Progenitor cell of endocrine pancreas (in vitro differentiated cells): ENCODE measurements at places on chromosomes 16 and 17. TPM values are rescaled to one million over a fixed set of nuclear protein-coding genes. Genes with fewer than 3 reads are reported as not detected.

DNA sequence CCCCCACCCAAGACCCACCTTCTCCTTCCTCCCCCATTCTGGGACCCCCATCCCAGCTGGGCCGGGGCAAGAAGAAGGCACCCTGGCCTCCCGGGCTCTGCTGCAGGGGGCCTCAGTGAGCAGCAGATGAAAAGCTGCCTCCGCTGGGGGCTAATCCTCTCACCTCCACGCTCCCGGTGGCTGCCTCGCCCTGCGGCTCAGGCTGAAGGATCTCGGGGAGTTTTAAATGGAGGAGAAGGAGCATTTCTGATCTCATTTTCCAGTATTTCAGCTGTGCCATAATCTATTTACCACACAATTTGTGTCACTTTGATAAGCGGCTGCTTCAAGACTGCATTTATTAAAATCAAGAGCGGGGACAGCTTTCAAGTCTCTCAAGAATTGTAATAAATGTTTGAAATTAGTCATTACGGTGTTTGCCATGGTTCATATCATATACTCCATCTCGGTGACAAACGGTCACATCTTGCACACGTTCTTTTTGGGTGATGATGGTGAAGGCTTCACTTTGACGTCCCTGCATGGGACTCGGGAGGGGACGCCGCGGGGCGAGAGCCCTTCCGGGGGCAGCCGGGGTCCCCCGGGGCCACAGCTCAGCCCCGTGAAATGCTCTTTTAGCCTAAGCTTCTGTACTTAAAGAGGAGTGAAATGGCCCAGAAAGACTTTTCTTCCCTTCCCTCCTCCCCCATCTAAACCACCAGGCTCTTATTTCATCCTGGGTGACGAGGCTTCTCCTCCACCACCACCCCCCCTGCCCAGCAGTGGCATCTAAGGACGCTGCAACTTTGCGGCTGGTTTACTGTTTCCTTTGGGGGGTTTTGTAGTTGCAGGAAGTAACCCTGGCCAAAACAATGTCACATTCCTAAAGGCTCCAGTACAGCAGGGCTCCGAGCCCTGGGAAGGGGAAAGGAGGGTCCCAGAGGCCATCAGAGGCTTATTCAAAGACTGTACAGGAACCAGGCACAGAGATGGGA is 313.1 kb upstream of the TNRC6C start:
- peaks cover 4% of the 10 kb centered on the region for H3K36me3 ChIP-seq
- H3K27ac ChIP-seq, result no peak overlapping the region
- no peaks in the 10 kb centered on the region for H3K4me1 ChIP-seq
- no peak for DNase-seq
- H3K27me3 ChIP-seq, result peaks cover 37% of the 10 kb centered on the region

- no peaks in the 10 kb centered on the region for H3K36me3 ChIP-seq
- H3K27ac ChIP-seq, result no peak overlapping the region
- no peak overlapping the region for H3K4me3 ChIP-seq
- DNase-seq, result no peak
- no peaks in the 10 kb centered on the region for H3K4me1 ChIP-seq
Measured at GRCh38 chr16:49355933-49356665, 17.5 kb upstream of the C16orf78 start.

DNA sequence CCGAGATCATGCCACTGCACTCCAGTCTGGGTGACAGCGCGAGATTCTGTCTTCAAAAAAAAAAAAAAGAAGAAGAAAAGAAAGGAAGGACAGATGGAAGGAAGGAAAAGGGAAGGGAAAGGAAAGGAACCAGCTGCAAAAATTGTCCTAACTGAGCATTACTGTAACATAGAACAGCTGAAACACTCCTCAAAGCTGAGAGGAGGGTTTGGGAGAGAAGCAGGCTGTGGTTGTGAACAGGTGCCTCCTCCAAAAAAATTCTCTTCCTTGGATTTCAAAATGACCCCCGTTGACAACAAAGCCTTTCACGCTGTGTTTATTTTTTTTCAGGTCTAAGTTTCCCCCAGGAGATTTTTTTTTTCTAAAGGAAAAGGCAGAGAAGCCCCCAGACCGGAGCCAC is 541.4 kb downstream of the WWOX start:
- no peak overlapping the region for H3K27ac ChIP-seq
- peaks cover 26% of the 10 kb centered on the region for H3K4me1 ChIP-seq
- peaks cover 1% of the 10 kb centered on the region for H3K36me3 ChIP-seq
- H3K4me3 ChIP-seq, result no peak overlapping the region
- peaks cover 50% of the 10 kb centered on the region for H3K27me3 ChIP-seq
- no peak for DNase-seq

- H3K36me3 ChIP-seq, result peaks cover 6% of the 10 kb centered on the region
- H3K4me1 ChIP-seq, result peaks cover 30% of the 10 kb centered on the region
- H3K27me3 ChIP-seq, result no peaks in the 10 kb centered on the region
- no peak for DNase-seq
Measured at GRCh38 chr16:69188716-69189115, 1.8 kb downstream of the SNTB2 start.

GRCh38 chr16:54806378-54806777 is 124.3 kb upstream of the IRX5 start:
- DNase-seq, result no peak
- no peaks in the 10 kb centered on the region for H3K36me3 ChIP-seq
- H3K27ac ChIP-seq, result no peak overlapping the region
- H3K27me3 ChIP-seq, result peaks cover 3% of the 10 kb centered on the region
- H3K4me3 ChIP-seq, result no peak overlapping the region
- peaks cover 4% of the 10 kb centered on the region for H3K4me1 ChIP-seq

- H3K36me3 ChIP-seq, result no peaks in the 10 kb centered on the region
- no peaks in the 10 kb centered on the region for H3K27me3 ChIP-seq
- H3K4me3 ChIP-seq, result no peak overlapping the region
Measured at GRCh38 chr16:22217890-22218730, 12.0 kb downstream of the EEF2K start.

DNA sequence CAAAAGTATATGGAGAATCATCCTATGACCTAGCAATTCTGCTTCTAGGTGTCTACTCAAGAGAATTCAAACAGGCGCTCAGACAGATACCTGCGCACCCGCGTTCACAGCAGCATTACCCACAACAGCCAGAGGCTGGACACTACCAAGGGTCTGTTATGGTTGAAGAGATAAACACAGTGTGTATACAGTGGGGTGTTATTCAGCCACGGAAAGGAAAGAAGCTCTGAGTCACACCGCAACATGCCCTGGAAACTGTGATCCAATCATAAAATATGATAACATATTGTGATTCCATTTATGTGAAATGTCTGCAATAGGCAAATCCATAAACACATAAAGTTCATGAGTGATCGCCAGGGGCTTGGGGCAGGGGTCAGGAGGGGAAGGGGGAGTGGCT is 18.0 kb upstream of the JPH3 start:
- H3K36me3 ChIP-seq, result no peaks in the 10 kb centered on the region
- no peak overlapping the region for H3K27ac ChIP-seq
- H3K27me3 ChIP-seq, result peaks cover 28% of the 10 kb centered on the region
- no peaks in the 10 kb centered on the region for H3K4me1 ChIP-seq

DNA sequence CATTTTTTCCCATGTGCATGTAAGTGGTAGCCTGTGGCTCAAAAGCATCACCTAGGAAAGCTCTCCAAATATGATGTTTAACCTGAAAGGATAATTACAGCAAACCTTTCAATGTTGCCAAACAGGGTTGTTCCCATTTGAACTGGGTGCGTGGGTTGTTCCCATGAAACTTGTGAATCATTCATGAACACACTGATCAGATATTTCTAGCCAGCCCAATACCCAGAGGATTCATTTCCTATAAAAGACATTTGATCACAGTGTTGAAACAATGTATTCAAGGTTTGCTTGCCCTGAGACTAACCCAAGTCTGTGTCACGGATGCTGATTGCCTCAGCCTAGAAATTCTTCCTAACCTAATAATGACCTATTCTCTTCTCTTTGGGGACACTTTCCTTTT is 12.9 kb downstream of the KRT39 start:
- H3K27me3 ChIP-seq, result no peaks in the 10 kb centered on the region
- peaks cover 48% of the 10 kb centered on the region for H3K4me1 ChIP-seq
- no peak for DNase-seq
- H3K4me3 ChIP-seq, result no peak overlapping the region

GRCh38 chr17:21677126-21677910 is 15.0 kb upstream of the KCNJ18 start:
- no peak overlapping the region for H3K27ac ChIP-seq
- no peak for DNase-seq
- no peaks in the 10 kb centered on the region for H3K27me3 ChIP-seq
- H3K4me1 ChIP-seq, result no peaks in the 10 kb centered on the region

- peak overlapping the region; percentile 76 for H3K27ac ChIP-seq
- no peak overlapping the region for H3K4me3 ChIP-seq
- peaks cover 31% of the 10 kb centered on the region for H3K4me1 ChIP-seq
- H3K27me3 ChIP-seq, result no peaks in the 10 kb centered on the region
Measured at GRCh38 chr17:27521281-27522027, 65.2 kb downstream of the KSR1 start.

DNA sequence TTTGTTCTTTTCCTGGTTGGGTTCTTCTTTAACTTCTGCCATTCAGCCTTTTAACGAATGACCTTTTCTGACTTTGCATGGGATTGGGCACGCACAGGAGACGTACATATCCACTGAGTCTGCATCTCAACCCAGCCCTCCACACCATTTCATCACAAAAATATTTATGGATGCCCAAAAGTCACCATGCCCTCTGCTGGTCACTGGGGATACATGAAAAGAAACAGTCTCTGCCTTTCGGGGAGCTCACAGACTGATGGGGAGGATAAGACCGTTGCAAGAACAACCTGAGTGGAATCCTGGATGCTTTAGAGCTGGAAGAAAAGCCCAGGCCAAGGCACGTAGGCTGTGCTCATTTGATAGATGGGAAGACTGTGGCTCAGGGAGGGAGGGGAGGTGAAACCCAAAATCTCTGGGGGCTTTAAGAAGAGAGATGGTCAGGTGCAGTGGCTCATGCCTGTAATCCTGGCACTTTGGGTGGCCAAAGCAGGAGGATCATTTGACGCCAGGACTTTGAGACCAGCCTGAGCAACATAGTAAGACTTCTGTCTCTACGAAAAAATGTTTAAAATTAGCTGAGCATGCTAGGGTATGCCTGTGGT is 7.9 kb upstream of the MT2A start:
- no peak overlapping the region for H3K27ac ChIP-seq
- H3K27me3 ChIP-seq, result peaks cover 59% of the 10 kb centered on the region
- H3K4me1 ChIP-seq, result no peaks in the 10 kb centered on the region
- H3K4me3 ChIP-seq, result no peak overlapping the region
- H3K36me3 ChIP-seq, result no peaks in the 10 kb centered on the region
- DNase-seq, result no peak

- peak overlapping the region; percentile 96 for H3K4me3 ChIP-seq
- no peaks in the 10 kb centered on the region for H3K27me3 ChIP-seq
- H3K27ac ChIP-seq, result peak overlapping the region; percentile 100
- DNase-seq, result no peak
Measured at GRCh38 chr17:59839651-59840328, 53.0 kb downstream of the TUBD1 start.

DNA sequence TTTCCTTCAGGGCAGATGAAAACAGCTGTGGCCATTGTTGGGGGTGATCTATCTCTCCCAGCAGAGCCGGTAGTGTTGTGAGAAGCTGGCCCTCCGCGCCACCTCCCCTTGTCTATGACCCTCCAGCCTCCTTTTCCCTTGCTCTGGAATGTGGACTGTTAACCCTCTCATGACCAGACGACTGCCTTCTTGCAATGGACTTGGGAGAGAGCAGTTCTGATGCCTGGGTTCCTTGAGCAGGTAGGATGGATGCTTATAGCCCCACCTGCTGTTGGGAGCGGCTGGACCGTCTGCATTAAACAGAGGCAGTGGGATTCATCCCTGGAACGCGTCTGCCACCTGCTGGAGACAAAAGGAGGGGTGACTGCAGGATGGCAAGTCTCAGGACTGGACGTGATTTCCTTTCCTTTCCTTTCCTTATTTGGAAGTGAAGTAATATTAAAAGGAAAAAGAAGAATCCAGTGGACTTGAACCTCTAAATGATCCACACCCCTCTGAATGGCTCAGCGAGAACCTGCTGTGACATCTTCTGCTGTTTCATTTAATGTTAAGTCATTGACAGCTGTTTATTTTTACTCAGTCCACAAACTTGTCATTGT is 1.8 kb upstream of the SOST start:
- H3K27me3 ChIP-seq, result peaks cover 25% of the 10 kb centered on the region
- peak; percentile 94 for DNase-seq
- peaks cover 9% of the 10 kb centered on the region for H3K4me1 ChIP-seq
- H3K36me3 ChIP-seq, result peaks cover 1% of the 10 kb centered on the region
- peak overlapping the region; percentile 54 for H3K27ac ChIP-seq
- H3K4me3 ChIP-seq, result peak overlapping the region; percentile 16

DNA sequence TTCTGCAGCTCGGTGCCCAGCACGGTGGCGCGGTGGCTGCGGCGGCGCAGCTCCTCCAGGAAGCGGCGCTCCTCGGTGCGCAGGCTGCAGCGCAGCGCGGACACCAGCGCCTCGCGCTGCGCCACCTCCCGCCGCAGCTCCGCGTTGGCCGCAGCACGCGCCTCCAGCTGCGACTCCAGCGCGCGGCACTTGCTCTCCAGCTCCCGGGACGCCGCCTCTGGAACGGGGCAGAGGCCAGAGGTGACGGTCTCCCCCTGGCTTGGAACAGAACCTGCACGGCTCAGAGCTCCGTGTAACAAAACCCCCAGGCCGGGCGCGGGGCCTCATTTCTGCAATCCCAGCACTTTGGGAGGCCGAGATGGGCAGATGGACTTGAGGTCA is 13.2 kb upstream of the CLUH start:
- peak overlapping the region; percentile 11 for H3K4me3 ChIP-seq
- H3K27me3 ChIP-seq, result peaks cover 40% of the 10 kb centered on the region
- no peak overlapping the region for H3K27ac ChIP-seq
- no peaks in the 10 kb centered on the region for H3K4me1 ChIP-seq
- no peak for DNase-seq
- H3K36me3 ChIP-seq, result no peaks in the 10 kb centered on the region

- H3K27ac ChIP-seq, result no peak overlapping the region
- no peaks in the 10 kb centered on the region for H3K4me1 ChIP-seq
- no peak overlapping the region for H3K4me3 ChIP-seq
- no peak for DNase-seq
- peaks cover 3% of the 10 kb centered on the region for H3K27me3 ChIP-seq
- H3K36me3 ChIP-seq, result no peaks in the 10 kb centered on the region
Measured at GRCh38 chr16:88867581-88868246, 1.3 kb upstream of the PABPN1L start.

DNA sequence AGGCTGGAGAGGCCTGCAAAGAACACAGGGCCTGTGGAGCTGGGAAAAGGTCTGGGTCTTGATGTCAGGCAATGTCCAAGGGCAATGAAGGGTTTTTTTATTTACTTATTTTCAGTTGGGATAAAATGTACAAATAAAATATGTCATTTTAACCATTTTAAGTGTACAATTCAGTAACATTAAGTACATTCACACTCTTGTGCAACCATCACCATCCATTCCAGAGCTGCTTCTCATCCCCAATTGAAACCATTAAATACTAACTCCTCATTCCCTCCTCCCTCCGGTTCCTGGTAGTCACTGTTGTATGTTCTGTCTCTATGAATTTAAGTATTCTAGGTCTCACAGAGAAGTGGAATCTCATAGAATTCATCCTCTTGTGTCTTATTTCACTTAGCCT is 444.7 kb downstream of the HS3ST3B1 start:
- H3K36me3 ChIP-seq, result no peaks in the 10 kb centered on the region
- no peak overlapping the region for H3K4me3 ChIP-seq
- peaks cover 7% of the 10 kb centered on the region for H3K27me3 ChIP-seq
- DNase-seq, result no peak
- no peak overlapping the region for H3K27ac ChIP-seq
- H3K4me1 ChIP-seq, result no peaks in the 10 kb centered on the region

- no peaks in the 10 kb centered on the region for H3K27me3 ChIP-seq
- peak overlapping the region; percentile 96 for H3K4me3 ChIP-seq
- H3K36me3 ChIP-seq, result no peaks in the 10 kb centered on the region
- DNase-seq, result peak; percentile 10
- H3K4me1 ChIP-seq, result peaks cover 7% of the 10 kb centered on the region
- peak overlapping the region; percentile 99 for H3K27ac ChIP-seq
Measured at GRCh38 chr16:68022278-68022727, 729 bp downstream of the DDX28 start.

Gene ZACN
- 0.36 and 0.96 TPM in 2 replicates for total RNA-seq

Gene ARHGAP27
- 7.6 and 12.7 TPM in 2 replicates for total RNA-seq

Gene FZD2
- total RNA-seq, result 73.6 and 89.7 TPM in 2 replicates

Gene CHST4
- 0.16 TPM in 1 of 2 replicates, not detected in the other for total RNA-seq

Gene DLX3
- 1.5 and 1.8 TPM in 2 replicates for total RNA-seq

Gene ZNHIT3
- total RNA-seq, result 43.9 and 49.1 TPM in 2 replicates

Gene AIPL1
- total RNA-seq, result not detected in 2 replicates
